ENCODE measurements at places on chromosomes 7 and 10.

- DNase-seq, result no peak
Measured at GRCh38 chr10:121049489-121049888, 198.3 kb downstream of the WDR11 start.

GRCh38 chr10:987620-987869, 689 bp upstream of the GTPBP4 start:
- no peak for DNase-seq

- DNase-seq, result no peak
Measured at GRCh38 chr7:91345449-91345848, 81.2 kb downstream of the FZD1 start.

DNA sequence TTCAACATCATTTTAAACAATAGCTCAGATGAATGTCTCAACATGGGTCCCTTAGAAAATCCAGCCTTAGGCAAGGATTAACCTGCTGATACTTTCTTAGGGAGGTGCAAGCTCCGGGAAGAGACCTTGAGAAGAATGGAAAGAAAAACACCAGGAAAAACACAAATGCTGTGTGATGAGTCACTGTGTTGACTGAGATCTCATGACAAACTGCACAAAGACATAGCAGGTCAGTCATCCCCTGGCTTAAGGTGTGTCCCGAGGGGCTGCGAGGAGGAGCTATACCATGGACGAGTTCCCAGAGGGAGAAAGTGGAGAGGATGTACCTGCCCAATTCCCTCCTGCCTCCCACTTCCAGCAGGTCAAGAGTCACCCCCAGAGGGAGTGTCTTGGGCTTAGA, 98.0 kb downstream of the TEX36 start:
- DNase-seq, result no peak

DNA sequence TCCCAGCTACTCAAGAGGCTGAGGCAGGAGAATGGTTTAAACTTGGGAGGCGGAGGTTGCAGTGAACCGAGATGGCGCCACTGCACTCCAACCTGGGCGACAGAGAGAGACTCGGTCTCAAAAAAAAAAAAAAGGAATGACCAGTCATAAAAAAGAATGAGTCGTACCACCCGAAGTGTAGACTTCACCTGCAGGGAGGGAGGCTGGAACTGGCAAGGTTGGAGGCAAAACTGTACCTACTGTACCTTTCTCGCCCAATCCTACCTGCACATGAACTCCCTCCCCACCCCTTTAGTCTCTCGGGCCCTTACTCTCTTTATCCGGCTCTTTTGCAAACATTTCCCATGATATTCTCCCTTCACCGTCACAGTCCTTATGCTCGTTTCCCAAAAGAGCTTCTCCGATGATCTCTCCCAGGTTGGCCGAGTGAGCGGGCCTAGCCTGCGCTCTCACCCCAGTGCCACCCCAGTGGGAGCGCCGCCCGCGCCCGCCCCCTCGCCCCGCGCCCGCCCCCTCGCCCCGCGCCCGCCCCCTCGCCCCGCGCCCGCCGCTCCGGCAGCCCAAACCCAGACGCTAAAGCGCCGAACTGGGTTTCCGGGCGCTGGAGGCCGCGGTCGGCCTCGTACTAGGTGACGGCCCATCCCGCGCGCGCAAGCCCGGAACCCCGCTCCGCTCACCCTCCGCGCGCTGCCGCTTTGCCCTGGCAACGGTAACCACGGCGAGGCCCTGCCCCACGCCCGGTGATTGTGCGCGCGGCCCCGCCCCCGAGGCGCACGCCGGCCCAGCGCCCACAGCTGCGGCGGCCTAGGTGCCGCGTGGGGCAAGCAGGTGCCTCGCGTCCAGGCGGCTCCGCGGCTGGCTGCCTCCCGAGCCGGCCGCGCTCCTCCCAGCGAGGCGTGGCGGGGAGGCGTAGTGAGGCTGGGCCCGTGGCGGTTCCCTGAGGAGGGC, at the start of gene SMKR1:
TSS of gene SMKR1 (plus strand) at position 772 of the 948 bp plus-strand sequence. CDS start 294 bp downstream, outside the sequence.
- peak; percentile 17 for DNase-seq

- DNase-seq, result no peak
Measured at GRCh38 chr10:79396520-79396919, 48.9 kb downstream of the ZCCHC24 start.

DNA sequence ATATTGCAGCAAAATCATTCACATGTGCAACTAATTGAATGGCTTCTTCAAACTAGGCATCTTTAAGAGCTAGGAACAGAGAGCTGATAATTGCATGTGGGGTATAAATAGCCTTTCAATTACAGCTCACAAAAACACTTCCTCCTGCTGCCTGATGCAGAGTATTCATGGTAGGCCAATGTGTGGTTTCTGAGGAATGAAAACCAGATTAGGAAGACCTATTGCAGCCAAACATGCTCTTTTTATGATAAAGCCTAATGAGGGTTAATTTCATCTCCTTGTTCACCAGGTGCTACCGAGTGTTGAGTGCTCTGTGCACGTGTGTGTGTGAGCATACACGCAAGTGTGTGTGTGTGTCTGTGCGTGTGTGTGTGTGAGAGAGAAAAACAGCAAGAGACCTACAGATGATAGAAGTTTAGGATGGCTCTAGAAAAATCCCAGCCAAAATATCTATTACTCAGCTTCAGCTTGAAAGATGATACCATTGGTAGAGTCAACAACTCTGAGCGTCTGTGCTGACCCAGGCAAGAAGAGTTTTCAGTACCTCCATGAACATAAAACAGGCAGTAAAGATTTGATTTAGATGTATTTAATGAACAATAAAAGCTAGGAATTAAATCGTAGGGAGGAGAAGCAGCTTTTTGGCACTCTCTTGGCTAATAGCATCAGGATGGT, 448.5 kb upstream of the ANKRD30A start:
- DNase-seq, result peak; percentile 28

- DNase-seq, result no peak
Measured at GRCh38 chr7:81181066-81181465, 262.2 kb upstream of the SEMA3C start.

GRCh38 chr7:104971290-104972071, 42.5 kb upstream of the KMT2E start:
- DNase-seq, result no peak

DNA sequence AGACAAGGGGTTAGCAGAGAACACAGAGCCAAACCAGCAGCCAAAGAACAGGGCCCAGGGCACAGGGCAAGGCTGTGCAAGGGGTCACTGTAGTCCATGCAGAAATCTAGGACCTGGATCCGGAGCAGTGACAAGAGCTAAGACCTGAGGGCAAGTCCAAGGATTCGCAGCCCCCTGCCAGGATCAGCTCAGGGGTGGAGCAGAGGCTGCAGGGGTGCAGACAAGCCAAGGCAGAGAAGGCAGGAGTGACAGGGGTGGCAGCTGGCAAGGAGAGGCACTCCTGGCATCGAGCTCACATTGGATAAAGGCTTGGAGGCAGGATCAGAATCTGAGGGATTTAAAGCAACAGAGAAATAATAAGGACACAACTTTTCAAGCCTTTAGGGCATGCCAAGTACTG, 80.7 kb upstream of the NANOS1 start:
- DNase-seq, result no peak

DNA sequence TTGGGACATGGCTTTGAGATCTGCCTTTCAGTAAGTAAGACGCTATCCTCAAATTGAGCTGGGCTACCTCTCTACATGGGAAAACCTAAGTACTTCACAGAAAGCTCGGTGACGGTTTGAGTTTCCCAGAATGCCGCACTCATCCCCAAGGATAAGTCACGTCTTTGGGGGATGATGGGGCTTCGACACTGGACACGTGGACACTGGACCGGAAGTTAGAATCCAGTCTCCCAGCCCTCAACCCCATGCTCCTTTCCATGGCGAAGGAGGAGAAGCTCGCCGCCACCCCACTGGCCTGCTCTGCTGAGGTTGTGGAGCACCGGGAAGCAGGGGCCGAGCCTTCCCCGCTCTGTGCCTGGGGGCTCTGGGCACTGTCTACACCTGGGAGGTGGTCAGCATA, 27.5 kb downstream of the PTPRE start:
- no peak for DNase-seq

DNA sequence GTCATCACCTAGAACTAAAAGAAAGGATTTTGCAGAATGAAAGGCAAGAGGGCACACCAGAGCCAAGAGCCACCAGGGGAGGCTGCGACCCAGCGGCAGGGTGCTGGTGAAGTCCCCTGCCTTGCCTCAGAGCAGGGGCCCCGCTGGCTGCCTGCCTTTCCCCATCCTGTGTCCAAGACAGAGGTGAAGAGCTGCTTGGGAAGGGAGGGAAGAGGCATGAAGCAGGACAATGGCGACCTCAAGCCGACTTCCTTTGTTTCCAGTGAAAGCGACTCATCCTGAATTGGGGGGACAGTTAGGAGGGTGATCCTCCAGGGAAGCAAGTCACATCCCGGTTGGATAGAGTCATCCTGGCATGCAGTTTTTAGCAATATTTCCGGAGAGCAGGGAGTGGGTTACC, 255.5 kb upstream of the YAE1 start:
- no peak for DNase-seq

DNA sequence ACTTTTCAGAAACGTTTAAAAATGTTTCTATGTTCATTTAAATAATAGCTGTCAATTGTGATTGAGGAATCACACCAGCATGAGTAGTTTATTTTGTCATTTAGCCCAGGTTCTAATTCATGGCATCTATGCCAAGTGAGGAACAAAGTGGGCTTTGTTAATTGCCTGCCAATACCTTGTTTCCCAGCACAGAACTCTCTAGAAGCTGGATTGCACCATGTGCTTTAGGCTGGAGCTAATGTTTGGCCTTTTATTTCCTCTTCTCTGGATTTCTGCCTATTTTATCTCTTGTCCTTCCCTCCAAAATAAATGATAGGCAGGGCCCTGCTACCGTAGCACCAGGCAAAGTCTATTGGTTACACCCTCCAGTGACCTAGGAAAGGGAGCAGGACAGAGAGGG, 109.9 kb upstream of the ITGB1 start:
- no peak for DNase-seq

GRCh38 chr10:86370006-86370585, 3.5 kb upstream of the GRID1 start:
- DNase-seq, result no peak

DNA sequence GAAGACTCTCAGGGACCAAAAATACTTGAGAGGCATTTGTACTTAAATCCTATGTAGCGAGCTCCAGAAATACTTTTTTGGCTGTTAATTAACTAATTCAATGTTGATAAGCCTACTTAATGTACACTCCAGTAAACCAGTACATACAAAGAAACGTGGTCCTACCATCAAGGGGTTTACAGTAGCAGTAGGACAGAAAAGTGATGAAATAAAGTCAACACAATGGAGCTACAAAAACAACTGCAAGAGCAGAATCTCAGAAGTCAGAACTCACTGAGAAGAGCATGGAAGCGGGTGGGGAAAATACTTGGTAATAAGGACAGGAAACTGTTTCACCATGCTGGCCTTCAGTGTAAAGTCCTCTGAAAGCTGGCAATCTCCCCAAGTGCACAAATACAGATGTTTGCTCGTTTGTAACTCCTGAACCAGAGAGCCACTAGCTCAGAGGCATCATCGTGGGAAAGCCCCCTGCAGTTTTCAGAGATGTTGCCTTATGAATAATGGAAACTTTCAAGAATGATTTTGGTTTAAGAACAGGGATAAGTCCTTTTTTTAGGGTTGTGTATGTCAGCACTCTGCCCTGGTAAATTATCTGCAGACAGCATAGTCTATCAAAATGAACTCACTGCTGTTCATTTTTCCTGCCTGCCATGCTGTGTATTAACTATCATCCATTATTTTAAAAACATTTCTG, 233.2 kb downstream of the SORCS1 start:
- no peak for DNase-seq

DNA sequence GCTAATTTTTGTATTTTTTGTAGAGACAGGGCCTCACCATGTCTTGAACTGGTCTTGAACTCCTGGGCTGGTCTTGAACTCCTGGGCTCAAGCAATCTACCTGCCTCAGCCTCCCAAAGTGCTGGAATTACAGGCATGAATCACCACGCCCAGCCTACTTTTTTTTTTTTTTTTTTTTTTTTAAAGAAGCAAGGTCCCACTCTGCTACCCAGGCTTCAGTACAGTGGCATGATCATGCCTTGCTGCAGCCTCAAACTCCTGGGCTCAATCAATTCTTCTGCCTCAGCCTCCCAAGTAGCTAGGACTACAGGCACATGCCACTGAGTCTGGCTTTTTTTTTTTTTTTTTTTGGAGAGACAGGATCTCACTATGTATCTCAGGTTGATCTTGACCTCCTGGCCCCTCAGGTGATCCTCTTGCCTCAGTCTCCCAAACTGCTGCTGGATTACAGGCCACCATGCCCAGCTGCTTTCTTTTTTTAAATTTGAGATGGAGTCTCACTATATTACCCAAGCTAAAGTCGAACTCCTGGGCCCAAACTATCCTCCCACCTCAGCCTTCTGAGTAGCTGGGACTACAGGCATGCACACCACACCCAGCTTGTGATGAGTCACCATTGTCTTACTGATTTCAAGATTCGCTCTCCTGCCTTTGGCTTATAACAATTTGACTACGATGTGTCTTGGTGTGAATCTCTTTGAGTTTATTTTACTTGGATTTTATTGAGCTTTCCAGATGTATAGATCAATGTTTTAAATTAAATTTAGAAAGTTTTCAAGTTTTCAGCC, 9.0 kb downstream of the RPEL1 start:
- no peak for DNase-seq

GRCh38 chr10:129055986-129056385, 411.1 kb upstream of the MGMT start:
- no peak for DNase-seq

DNA sequence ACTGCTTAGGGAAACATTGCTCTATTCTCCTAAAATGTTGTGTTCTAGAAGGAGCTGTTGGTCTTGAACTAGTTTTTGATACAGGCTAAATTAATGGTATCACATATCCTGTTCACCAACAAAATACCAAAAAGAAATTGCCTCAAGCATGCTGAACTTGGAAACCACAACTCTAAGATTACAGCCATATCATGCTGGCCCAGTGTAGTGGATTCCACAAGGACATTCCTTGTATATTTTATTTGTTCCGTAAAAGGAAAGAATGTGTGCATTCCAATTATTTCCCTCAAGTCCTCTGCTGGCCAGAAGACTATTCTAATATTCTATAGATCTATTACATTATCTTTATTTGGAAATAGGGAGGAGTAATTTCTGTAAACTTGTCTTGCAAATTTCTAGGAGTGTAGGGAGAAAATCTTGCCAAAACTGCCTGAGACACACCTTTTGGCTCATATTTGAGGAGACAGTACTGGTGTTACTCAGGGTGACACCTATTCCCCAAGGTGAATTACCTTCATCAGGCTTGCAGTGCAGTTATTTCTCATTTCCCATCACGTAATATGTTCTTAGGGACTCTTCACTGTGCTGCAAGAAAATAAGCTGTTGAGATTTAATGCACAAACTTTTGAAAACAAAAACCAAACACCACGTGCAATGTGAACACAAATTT, 1.9 kb upstream of the NEBL start:
- no peak for DNase-seq

DNA sequence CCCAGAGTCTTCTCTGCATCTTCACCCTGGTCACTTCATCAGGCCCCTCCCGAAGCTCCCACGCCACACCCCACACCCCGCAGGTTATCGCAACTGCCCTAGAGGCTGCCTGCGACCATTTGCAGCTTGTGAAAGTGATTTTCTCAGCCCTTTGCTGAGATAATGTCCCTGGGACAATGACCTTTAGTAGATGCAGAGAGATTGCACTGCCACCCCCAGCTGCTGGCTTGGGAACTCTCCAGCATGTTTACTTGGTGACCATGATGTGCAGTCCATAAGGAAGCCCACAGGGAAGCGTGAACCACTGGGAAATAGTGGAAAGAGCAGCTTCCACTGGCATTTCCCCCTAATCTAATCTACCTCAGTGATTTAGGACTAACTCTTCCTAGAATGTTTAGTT, 97.3 kb downstream of the WNT2 start:
- DNase-seq, result no peak

Data from GM04504 (cell line).